Thyroid gland (tissue), 4 donors: ENCODE measurements at places on chromosomes 7 and 10. TPM values are rescaled to one million over a fixed set of nuclear protein-coding genes. Genes with fewer than 3 reads are reported as not detected.

- DNase-seq: no peak
Observed at GRCh38 chr7:683526-684205, 42.8 kb upstream of the DNAAF5 start.

GRCh38 chr10:74502963-74503608 lies 323.3 kb upstream of the KAT6B start:
- DNase-seq: no peak

DNA sequence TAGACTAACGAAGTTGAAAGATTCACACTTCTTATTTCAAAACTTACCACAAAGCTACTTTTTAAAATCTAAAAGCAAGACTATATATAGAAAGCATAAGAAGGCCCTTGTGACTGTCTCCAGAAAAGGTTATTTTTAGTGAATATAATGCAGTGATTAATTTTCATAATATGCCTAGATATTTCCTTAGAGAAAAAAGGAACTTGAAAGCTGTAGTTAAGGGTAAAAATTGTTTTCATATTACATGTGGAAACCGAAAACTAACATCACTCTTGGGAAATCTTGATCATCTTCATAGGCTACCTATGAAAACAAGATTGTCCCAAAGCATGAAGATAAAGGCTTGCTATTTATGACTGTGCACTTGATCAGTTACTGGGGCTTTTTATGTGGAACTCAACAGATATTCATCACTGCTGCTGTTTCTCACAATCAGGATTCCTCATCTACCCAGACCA lies 223.2 kb downstream of the SH2D4B start:
- DNase-seq: no peak

PCLO gene
- 40.4 TPM for total RNA-seq

GRCh38 chr10:100520811-100521210 lies 1.1 kb upstream of the SEC31B start:
- no peak for DNase-seq

DNA sequence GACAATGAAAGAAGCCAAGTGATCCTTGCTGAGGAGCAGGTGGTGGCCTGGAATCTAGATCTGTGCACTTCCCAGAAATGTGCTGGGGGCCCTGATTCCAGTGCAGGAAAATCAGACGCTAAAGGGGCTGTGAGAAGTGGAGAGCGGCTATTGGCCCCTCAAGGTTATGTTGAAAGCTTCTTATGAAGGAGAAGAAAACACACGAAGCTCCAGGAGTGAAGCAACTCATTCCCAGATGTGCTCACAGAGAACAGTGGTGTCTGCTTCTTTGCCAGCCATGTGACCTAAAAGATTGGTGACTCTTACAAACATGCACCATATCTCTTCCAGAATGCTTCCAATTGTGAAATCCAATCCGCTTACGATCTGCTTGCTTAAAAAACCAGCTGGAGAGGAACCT lies 679.3 kb upstream of the IGFBP3 start:
- DNase-seq: no peak

DNA sequence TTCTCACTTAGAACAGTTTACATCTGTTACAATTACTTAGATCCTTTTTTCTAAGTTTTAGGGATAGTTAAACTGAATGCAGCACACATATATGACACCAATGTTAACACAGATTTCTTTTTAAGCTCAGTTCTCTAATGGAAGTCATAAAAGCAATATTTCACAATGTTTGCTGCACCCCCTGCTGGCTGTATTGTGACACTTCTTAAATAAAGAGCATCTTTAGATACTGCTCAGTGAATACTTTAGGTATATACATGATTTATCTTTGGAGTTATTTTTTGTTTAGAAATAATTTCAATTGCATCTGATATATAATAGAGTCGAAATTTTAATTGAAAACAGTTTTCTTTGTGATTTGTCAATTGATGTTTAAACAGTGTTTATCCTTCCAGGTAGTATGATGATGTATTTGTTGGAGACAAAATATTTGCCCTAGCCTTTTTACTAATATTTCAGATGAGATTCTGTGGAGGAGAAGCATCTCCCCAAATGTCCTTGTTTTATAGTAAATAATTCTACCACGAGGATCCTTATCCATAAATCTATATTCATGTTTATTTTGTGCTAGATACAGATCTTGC lies 174.4 kb downstream of the ST7 start:
- peak; percentile 48 for DNase-seq

DNA sequence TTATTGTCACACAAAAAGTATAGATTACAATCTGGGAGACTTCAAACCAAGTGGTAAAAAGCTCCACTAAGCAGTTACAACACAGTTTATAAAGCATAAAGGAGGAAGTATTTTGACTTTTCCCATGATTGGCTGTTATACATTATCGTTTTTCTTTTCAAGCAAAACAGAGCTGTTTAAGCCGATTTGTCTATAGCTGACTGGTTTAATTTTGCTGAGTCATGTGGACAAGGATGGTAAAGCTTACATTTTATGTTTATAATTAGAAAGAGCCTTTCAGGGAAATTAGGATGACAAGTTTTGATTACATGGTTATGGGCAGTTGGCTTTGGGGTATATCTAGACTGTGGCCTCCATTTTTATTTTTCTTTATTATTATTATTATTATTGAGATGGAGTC lies 152.5 kb upstream of the STK17A start:
- DNase-seq: no peak

PPP1R17 gene
- not detected for total RNA-seq

GRCh38 chr10:6313111-6313895 lies 110.6 kb downstream of the PFKFB3 start:
- DNase-seq: no peak

DNA sequence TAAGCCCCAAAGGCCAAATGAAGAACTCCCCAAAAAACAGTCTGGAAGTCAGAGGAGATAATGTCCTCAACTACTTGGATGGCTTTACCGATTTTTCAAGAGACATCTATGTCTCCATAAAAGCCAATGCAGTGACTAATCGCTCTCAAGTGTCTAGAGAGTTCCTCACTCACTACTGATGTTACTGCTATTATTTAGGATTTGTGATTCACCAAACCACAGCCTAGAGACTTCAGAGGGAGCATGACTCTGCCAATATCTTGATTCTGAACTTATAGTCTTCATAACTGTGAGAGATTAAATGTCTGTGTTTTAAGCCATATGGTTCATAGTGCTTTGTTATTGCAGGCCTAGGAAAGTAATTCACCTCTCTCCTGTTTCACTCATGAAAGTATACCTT lies 160.2 kb downstream of the IPMK start:
- DNase-seq: no peak

MSMB gene
- total RNA-seq: not detected

DNA sequence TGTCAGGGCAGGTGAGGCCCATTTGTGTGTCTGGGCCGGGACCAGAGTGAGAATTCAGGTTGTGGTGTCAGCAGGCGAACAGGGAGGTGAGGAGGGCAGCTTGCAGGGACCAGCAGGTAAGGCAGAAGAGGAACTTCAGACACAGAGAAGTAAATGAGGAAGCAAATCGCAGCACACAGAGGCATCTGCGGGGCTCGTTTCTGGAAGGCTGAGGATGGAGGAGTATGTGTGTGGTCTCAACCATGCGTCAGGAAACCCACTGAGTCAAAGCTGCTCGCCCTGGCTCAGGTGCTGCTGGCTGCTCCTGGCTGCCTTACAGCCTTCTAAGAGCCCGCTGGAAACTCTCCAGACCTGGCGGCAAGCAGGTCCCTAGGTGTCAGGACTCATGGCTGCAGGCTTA lies 26.9 kb upstream of the PITRM1 start:
- DNase-seq: no peak

HMX3 gene
- not detected for total RNA-seq

ZNF107 gene
- total RNA-seq: 13.0 TPM

GRCh38 chr7:142359694-142360279 lies 101.9 kb upstream of the PRSS58 start:
- DNase-seq: no peak

DNA sequence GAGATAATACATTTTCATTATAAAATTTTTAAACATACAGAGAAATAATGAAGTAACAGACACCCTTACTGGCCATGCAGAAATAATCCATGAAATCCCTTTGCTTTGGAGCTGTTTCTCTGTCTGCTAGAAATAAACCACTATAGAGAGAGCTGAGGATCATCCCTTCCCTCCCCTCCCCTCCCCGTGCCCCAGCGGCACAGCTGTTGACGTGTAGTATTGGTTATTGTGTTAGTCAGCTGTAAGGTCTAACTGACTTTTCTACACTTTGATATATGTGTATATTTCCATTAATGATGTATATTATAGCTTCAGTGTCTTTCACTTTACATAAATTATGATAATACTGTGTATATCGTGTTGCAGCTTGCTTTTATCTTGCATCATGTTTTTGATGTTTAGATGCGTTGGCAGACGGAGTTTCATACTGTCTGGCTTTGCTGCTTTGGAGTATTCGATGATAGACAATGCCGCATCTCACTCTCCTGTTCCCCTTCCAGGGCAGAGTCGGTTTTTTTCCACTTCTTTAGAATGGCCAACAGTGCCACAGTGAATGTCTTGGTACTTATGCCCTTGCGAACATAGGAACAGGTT lies 27.4 kb upstream of the GRID1 start:
- DNase-seq: no peak
